ENCODE measurements at places on chromosomes 16 and 17.

- DNase-seq: peak; percentile 11
These were observed 2.0 kb downstream of the GPRC5B start for GRCh38 chr16:19882646-19883045.

DNA sequence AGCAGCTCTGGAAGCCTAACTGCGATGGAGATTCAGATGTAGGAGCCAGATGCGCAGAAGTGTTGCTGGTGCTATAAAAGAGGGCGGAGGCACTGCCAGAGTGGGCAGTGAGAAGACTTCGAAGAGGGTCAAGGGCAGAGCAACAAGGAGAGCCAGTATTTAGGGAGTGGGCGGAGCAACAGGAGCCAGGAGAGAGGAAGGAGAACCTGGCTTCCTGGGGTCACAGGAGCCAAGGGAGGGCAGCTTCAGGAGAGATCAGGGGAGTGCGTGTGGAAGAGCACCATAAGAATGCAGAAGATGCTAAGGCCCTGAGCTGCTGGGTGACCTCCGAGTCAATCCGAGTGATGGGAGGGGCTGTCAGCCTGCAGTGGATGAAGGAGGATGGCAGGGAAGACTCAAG, 14.4 kb upstream of the MRPS23 start:
- DNase-seq: peak; percentile 30

DNA sequence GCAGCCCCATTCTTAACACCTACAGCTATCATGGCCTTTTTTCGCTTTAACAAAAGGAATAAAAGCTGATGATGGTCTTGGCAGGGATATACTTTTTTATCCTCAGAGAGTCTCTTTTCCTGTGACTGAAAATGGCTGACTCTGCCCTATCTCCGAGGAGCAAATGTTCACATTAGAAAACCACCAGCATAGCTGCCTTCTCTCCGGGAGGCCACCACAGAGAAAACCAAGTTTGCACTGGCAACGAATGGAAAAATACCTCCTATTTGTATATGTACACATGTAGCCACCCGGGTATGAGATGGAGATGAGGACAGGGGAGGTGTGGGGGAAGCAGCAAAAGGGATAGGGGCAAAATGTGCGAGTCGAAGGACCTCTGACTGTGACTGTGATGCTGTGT, 88.2 kb downstream of the STX8 start:
- no peak for DNase-seq

DNA sequence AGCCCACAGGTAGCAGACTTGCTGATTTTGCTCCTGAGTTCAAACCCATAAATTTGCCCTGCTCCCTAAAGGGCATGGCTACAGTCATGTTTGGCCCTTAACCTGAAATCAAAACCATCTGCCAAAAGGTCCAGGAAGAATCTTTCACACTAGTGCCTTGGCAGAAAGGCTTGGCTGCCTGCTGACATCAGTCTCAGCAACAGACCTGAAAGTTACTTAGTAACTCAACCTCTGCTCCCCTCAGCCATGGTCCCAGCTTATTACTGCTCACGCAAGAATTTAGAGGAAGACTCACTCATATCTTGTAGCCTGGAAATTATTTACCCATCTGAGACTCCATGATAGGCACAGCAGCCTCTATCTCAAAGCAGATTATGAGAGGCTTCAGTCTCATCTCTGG, 98.0 kb upstream of the KIF2B start:
- no peak for DNase-seq

DNA sequence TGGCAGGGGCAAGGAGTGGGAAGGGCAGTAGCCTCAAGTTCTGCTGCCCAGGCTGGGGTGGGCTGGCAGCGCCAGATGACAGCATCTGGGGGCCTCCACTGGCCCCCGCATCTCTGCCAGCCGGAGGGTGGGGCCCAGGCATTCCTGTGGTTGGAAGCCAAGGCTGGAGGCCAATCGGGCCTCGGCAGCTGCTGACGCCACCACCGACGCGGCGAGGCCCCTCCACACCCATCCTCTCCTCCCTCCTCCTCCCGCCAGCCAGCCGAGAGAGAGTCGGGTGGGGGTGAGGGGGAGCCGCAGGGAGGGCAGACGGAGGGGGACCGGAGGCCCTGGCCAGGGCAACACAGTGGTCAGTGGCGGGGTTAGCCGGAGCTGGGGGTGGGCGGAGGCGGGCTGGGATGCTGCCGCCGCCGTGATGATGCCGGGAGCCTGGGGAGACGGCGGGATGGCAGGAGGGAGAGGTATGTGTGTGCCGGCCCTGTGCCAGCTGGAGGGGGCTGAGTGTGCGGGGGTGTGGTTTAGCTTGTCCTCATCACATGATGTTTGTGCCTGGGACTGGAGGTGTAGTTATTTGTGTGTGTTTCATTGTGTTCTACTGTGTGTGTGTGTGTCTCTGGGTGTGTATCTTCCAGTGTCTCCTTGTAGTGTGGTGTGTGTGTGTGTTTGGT, 36.6 kb downstream of the ARHGAP23 start:
- peak; percentile 90 for DNase-seq

DNA sequence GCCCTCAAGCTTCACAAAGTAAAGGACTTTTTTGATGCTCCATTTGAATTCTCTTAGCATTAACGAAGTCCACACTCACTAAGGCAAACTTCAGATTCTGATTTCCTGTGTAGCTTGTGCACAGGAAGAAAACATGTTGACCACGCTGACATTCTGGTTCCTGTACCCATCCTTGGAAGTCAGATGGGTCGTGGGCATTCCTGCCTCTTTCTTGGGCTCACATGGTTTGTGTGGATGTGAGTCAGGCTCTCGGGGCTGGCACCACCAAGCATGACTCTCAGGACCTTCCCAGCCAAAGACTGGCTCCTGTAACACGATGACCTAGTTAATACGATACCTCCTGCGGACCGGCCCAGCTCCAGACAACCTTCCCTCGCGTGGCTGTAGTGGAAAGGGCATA, 32.8 kb downstream of the ARSG start:
- no peak for DNase-seq

DNA sequence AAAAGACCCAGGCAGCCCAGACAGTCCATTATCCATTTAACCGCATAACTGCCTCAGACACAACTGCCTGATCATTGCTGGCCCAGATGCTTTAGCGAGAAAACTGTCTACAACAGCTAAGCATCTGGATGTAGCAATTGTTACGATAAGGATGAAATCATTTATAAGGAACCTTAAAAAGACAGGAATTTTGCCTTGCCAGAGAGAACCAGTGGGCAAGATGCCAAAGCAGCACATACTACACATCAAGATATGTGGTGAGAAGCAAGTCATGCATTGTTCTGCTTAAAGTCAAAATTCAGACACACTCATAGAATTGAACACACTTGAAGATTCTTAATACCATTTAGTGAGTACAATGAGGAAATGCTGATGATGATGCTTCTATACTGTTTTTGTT, 1525.3 kb downstream of the CDH8 start:
- no peak for DNase-seq

GRCh38 chr17:32136856-32137255, 5.4 kb upstream of the RHOT1 start:
- no peak for DNase-seq

GRCh38 chr17:28113269-28113668, 70.8 kb downstream of the NLK start:
- no peak for DNase-seq
